Cardiac septum (tissue), 1 donor: ENCODE measurements at places on chromosomes 1 and 21. TPM values are rescaled to one million over a fixed set of nuclear protein-coding genes. Genes with fewer than 3 reads are reported as not detected.

The MNDA gene
- 6.9 TPM for total RNA-seq

DNA sequence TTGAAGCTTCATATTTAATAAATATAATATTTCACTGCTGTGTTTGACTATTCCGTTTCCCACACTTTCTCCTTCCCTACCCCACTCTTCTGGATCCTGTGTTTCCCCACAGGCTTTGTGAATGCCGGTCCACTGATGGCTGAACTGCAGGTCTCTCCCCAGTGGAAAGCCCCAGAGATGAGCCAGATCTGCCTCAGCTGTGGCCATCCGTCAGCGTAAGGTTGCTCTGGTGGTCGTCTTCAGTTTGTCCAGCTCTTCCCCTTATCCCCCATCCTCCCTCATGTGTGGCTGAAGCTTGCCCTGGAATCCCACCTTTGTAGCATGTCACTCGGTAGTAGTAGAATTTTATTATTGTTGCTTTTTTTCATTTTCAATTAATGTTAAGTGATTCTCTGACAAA is 11.4 kb downstream of the SMAP2 start:
- DNase-seq = no peak

DNA sequence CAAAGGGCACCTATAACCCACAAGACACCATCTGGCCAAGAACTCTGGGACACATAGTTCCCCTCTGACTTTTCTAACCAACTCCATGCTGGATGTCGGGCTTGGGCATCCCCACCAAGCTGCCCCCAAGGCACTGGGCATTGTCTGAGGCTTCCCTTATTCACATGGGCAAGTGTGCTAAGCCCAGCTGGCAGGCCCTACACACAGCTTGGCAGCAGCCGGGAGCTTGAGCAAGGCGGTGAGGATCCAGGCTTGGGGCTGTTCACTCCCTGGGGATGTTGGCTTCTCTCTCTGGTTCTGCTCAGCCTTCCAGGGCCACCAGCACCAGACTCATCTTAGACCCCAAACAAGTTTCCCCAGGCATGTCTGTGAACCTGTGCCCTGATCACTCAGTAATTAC is 138.3 kb upstream of the KAZN start:
- no peak for DNase-seq

DNA sequence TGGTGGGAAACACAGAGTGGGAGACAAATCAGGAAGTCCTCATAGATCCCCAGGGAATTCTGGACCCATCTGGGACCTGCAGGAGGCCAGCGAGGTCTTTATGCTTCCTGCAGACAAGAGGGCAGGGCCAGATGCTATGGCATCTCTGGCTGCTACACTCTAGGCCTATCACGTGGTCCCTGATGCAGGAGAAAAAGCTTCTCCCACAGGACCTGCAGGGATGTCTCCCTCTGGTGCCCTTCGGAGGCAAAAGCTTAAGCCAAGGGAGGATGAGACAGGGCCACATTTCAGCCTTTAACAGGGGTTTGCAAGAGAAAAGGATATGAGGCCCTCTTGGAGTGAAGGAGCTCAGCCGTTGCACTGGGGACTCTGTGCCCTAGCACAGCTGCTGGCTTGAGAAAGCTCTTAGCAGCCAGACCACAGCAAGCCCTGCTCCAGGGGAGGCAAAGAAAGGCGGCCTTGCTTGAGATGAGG is 243.0 kb downstream of the C1orf94 start:
- no peak for DNase-seq

The CLCA1 gene
- not detected for total RNA-seq

- no peak for DNase-seq
Observed at GRCh38 chr1:154609398-154610380, 1.7 kb upstream of the ADAR start.

- DNase-seq = no peak
Observed at GRCh38 chr1:26317146-26317545, 612 bp upstream of the CD52 start.

DNA sequence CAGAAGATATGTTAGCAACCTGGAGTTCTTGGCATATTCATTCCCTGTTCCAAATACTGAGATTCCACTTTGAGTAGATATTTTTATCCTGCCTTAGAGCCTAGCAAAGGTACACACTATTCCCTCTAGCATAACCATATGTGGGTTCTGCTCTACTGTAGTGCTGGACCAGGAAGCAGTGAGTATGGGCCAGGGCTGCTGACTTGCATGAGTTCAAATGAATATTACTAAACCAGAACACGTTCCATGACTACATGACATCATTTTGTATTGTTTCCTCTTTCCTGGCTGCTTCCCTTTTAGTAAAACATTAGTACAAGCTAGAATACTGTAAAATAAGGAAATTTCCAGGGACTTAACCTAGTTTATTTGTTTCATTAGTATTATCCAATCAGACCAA is 41.1 kb downstream of the TNFSF18 start:
- no peak for DNase-seq
